ENCODE measurements at places on chromosomes 12 and 14. TPM values are rescaled to one million over a fixed set of nuclear protein-coding genes. Genes with fewer than 3 reads are reported as not detected.

- peak; percentile 72 for ATAC-seq
Measured at GRCh38 chr14:105192866-105193731, 12.0 kb upstream of the NUDT14 start.

DNA sequence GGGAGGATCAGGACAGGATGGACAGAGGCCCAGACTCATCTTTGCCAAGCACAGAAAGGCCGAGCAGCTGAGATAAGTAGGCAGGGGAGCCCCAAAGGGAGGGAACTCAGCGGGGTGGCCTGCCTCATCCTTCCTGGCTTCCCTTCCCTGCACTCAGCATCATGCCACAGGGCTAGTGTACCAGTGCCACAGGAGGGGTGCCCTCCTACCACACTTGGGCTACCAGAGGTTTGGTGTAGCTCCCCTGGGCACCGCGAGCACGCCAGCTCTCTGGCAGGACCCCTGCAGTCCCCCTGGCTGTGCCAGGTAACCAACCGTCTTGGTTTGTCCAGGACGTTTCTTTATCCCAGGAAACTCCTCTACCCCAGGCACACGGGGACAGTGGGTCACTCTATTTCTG lies 123.5 kb downstream of the ESRRB start:
- no peak for ATAC-seq

GRCh38 chr12:88108021-88108420 lies 33.9 kb downstream of the CEP290 start:
- no peak for ATAC-seq

DNA sequence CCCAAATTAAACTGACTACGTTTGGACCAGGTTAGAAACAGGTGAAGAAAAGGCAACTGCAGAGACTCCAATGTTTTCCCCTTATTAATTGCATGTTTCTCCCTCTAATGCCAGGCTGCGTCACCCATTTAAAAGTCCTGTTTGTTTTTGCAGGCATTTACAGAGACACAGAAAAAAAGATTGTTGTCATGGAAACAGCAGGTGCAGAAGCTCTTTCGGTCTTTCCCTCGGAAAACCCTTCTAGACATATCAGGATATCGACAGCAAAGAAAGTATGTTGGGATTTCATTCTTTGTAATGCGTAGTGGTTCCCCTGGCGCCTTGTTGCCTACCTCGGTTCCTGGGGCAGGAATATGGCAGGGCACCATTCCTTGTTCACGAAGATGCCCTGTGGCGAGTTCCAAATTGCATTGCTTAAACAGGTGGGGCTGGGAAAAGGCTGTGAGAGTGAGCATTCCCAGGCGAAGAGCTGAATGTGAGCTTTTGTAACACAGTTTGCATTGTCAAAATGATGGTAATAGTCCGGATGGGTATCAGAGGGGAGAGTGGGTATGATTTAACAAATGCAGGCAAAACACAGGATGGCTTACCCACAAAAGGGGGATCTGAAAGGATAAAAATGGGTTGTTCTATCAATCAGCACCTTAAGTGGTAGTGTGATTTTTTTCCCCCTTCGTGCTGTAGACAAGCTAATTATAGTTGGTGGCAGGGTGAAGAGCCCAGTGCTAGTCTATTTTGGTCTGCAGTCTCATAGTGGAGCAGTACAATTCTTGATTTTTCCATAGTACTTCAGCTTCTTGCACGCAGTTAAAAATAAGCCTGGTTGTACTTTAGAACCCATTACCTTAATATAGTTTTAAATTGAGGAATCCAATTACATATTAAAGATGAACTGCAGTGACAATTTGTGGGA lies 132.4 kb downstream of the GCH1 start:
- ATAC-seq: no peak

DNA sequence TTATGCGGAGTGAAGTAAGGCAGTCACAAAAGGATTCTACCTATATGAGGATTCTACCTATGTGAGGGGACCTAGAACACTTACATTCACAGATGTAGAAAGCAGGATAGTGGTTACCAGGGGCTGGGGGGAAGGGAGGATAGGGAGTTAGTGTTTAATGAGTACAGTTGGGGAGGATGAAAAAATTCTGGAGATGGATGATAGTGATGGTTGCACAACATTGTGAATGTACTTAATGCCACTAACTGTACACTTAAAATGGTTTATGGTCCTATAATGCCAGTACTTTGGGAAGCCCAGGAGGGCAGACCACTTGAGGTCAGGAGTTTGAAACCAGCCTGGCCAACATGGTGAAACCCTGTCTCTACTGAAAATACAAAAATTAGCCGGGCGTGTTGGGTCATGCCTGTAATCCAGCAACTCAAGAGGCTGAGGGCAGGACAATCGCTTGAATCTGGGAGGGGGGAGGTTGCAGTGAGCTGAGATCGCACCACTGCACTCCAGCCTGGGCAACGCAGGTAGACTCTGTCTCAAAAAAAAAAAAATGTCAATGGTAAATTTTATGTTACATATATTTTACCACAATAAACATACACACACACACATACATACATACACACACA lies 25.4 kb downstream of the SVOP start:
- ATAC-seq: no peak

- ATAC-seq: no peak
Measured at GRCh38 chr14:24255931-24256711, 6.9 kb downstream of the TGM1 start.

ALG10B gene
- 11.8 TPM for total RNA-seq

SMCO2 gene
- 0.41 TPM for total RNA-seq

All from activated T-helper 17 cell treated with anti-CD3 and anti-CD28 coated beads, Interleukin-2, amount 50 U/mL, for 72 hours (primary cell).